ENCODE measurements at places on chromosomes 6 and 20.

DNA sequence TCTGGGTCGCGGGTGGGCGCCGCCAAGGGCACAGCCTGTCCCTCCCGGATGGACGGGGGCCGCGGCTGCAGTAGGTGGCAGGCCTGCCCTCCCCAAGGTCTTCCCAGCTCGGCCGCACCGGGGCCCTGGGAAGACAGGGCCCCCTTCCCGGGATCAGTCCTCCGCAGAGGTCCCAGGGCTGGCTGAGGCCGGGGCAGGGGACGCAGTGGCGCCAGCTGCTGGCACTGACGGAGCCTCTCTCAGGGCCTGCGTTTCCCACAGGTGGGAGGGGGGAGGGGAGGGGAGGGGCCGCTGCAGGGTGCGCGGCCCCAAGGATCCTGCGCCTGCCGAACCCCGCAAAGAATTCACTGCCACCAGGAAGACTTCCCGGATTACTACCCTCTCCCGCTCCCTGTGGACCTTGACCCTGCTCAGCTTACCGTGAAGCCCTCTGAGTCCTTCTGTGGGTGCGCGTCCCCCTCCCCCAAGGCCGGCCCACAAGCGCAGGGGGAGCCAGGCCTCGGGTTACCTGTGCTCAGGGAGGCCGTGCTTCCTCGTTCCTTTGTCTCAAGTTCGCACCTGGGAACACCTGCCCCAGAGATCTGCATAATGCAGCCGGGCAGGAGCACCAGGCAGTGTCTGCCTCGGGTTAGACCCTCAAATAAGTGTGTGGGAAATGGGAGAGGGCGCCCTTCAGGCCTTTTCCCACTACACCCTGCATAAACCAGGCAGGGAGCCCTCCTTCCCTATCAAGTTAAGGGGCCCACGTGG, 5.1 kb downstream of the LZTS3 start:
- no peak for DNase-seq

- DNase-seq, result no peak
These were observed 8.4 kb upstream of the HLA-DOA start for GRCh38 chr6:33017694-33018353.

DNA sequence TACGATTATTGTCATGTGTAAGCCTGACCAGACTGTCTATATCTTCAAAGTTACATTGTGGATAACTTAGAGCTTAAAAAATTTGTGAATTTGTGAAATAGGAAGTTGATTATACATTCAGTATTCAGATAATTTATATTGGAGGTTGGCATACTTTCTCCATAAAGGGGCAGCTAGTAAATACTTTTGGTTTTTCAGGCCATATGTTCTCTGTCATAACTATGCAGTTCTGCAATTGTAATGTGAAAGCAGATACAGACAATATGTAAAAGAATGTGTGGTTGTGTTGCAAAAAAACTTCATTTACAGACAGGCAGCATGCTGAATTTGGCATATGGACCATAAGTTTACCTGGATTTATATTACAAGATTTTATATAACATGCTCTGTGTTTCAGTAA, 29.3 kb downstream of the HSF2 start:
- DNase-seq, result no peak

- no peak for DNase-seq
These were observed 276.3 kb upstream of the AGPAT4 start for GRCh38 chr6:161549977-161550655.

- DNase-seq, result no peak
These were observed 62.6 kb upstream of the STMND1 start for GRCh38 chr6:17039266-17039665.

- no peak for DNase-seq
These were observed 61.3 kb downstream of the BMP6 start for GRCh38 chr6:7787137-7787608.

DNA sequence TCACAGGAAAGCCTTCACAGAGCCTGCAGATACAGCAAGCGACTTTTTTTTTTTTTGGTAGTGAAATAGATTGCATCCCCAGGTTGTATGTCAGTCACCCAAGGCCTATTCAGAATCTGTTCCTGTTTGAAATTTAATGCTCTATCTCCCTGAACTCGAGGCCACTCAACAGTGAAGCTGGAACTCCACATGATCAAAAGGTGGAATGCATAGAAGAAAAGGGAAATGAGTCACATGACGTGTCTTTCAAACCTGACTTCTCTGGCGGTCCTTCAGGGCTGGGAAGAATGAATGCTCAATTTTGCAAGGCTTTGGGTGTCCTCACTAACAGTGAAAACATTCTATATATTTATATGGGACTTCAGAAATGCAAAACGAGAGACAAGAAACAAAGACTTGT, 88.4 kb upstream of the B3GAT2 start:
- DNase-seq, result no peak

- no peak for DNase-seq
These were observed 220.0 kb downstream of the ADGRG6 start for GRCh38 chr6:142521791-142522190.

GRCh38 chr6:88532241-88532860, 366.2 kb upstream of the CNR1 start:
- DNase-seq, result no peak

GRCh38 chr6:136566851-136567250, 16.6 kb upstream of the MAP7 start:
- no peak for DNase-seq

DNA sequence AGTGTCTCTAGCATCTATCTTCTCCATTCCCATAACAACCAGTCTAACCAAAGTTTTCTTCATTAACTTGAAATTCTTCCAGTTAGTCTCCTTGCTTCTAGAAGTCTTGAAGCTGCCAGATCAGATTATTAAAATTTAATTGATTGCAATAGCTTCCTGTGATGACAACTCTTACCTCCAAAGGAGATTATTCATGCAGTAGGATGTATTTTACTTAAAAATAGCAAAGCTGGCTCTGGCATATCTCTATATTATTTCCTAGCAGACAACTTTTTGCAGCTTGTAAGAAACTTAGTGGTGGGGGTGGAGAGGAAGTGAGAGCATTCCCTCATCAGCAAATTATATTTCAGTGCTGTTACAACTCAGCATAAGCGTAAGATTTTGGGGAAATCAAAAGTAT, 290.4 kb downstream of the GRIK2 start:
- no peak for DNase-seq

DNA sequence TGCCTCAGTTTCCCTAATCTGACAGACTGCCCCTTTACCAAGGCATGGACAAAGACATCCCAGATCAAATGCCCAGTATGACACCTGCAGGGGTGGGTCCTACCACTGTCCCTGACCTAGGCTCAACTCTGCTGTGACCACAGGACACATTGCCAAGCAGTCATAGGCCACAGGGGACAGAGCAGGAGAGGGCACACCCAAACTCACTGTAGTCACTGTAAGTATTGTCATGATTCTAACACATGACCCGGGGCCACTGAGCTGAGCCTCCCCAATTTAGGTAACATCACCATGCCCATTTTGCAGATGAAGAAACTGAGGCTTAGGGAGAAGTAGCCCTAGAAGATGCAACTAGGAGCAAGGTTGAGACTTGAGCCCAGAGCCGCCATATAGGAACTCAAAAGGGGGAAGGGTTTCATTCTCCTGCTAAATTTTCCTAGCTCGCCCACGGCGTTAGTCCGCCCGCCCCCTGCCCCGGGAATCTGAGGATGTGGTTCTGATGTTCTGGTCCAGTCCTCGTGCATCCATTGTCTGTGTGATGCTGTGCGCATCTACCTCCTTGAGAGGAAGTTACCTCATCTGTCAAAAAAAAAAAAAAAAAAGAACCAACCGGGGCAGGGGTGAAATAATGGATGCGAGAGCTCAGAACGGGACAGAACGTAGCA, 44.8 kb downstream of the PMEPA1 start:
- DNase-seq, result no peak

DNA sequence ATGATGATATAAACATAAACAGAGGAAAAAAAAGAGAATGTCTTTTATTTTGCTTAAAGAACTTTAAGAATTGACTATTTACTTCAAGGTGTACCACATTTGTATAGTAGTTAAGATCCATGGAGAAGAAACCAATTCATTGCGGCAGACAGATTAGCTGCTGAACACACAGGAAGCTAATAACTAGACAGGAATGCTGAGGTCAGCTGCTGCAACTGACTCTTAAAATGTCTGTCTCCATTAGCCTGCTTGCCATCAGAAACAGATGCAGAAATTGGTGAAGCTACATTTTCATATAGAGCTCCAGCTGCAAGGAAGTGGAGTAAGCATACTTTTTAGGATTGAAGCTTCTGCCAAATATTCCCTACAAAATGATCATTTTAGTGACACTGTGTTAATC, 939.5 kb downstream of the EPHA7 start:
- no peak for DNase-seq

GRCh38 chr6:160962835-160963623, 28.5 kb upstream of the MAP3K4 start:
- DNase-seq, result no peak

DNA sequence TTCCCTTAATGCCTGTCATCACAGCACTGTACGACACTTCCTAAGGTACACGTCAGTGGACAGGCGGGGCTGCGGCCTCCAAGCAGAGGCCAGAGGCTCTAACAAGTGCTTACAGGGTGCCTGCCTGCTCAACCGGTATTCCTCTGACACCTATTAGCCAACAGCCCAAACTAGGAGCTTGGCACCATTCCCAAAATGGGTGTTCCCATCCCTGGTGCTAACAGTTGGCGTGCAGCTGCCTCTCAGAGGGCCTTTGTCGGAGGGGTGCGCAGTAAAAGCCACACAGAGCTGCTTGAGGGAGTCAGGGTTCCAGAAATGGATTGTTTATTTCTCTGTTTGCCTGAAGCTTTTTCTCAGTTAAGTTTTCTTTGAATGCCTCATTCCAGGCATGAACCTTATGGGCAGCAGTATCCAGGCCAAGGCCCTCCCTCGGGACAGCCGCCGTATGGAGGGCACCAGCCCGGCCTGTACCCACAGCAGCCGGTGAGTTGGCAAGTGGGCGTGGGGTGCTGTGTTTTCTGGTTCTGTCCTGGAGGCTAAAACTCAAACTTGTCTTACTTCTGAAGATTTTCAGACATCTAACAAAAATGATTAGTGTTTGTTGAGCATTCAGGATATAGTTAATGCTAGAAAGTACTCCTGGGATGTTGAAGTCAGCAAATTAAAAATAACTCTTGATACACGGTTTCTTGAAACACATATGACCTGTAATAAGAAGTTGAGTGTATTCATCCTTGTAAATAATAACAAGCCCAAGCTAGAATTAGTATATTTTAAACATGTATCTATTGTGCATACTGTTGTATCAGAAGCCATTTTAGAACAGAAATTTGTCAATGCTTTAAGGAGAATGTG, 124.7 kb downstream of the TMEM242 start:
- no peak for DNase-seq

- DNase-seq, result no peak
These were observed 58.1 kb downstream of the ASXL1 start for GRCh38 chr20:32416206-32416605.

- DNase-seq, result no peak
These were observed 16.6 kb downstream of the CDC40 start for GRCh38 chr6:110196874-110197273.

- no peak for DNase-seq
These were observed 83.9 kb downstream of the ZDHHC14 start for GRCh38 chr6:157464653-157465535.

DNA sequence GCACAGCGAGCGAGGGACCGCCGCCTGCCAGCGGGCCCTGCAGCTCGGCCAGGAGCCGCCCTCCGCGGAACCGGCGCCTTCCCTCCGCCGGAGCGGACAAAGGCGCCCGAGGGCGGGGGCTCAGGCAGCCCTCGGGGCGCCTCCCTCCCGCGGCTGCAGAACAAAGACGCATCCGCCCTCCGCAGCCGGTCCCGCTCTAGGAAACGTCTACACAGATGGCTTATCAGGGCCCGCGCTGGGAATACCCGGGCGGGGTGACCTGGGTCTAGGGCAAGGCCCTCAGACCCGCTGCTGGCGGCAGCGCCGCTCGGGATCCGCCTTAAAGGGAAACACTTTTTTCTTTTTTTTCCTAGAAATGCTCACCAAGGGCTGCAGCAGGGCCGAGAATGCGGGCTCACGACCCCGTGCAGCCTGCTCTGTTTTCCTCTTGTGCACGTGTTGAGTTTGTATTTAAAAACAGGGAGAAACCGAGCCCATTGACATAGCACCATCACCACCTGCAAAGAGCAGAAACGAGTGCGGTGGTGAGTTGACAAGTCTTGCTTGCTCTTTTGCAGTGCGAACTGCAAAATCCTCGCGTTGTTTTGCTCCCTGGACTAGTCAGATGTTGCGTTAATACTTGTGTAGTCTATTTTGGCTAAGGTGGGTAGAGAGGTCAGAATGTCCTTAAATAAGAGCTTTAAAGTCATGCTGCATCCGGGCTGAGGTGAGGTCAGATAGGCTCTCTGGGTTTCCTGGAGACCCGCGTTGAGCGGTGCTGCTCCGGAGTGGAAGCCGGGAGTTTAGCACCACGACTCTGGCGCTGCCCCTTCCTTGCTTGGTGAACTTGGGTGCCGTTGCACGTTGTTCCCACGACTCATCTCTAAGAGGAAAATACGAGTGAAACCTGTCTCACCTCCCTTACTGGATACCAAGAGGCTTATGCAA, 1.1 kb upstream of the RPS6KA2 start:
- DNase-seq, result peak; percentile 12

- DNase-seq, result no peak
These were observed at the start of gene NTSR1 for GRCh38 chr20:62708591-62709536. Gene NTSR1 (plus strand): TSS chr20:62708836. CDS start chr20:62709208, 372 bp downstream.

DNA sequence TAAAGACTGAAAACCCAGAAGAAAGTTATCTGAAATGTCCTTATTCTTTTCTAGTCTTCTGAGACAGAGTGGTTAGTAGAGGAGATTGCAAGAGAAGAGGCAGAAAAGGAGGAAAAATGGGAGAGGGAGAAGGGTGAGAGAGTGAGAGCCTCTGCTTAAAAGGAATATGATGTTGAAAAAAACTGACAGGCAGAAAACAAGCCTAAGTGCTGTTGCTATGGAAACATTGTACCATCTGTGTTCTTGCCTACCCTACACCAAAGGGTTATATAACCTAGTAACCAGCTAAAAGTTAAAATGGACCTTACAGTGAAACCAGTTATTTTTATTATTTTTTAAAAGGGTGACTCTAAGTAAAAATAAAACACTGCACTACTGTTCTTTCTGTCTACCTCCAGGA, 28.3 kb upstream of the SH3BGRL2 start:
- DNase-seq, result no peak

- DNase-seq, result no peak
These were observed 25.2 kb upstream of the MLN start for GRCh38 chr6:33828764-33829731.

DNA sequence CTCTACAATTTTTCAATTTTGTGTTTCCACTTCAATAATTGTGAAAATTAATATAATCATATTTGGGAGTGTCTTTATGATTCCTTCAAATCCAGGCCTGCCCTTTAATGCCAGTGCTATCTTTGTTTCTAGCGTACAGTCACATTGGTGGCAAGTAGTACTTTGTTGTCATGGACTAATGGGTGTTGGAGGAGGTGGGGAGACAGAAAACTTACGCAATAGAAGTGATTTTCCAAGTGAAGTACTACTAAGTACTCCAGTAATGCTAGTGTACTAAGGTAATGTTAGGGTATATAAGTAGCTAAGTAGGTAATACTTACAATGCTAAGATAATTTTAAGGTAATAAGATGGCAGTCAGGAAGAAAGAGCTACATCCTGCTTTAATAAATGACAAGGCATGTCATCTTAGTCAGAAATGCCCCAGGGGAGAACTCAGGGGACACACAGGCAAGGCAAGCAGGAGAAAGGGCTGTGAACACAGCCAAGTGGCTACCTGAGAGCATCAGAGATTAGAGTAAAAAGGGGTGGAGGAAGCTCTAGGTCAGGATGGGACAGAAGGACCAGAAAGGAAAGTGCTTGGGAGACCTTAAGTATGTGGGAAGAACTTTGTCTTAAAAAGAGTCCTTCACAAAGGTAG, 217.2 kb upstream of the PRDM1 start:
- no peak for DNase-seq

GRCh38 chr20:64084685-64085152, 521 bp upstream of the LKAAEAR1 start:
- no peak for DNase-seq

Measured in activated T-helper 1 cell treated with anti-CD3 and anti-CD28 coated beads, Interleukin-2, amount 50 U/mL, for 16 hours (primary cell).